ENCODE measurements at places on chromosomes 6 and 20.
A peak's percentile ranks its signal among the peaks of the same experiment; 100 is the strongest.

DNA sequence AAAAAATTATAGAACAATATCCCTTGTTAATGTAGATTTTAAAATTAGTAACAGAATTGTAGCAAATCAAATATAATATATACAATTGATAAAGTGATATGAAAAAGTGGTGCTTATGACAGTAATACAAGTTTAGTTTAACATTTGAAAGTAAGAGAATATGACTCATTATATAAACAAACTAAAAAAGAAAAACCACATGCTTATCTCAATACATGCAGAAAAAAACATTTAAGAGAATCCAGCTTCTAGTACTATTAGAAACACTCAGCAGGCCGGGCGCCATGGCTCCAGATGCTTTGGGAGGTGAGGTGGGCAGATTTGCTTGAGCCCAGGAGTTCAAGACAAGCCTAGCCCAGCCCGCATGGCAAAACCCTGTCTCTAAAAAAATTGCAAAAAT, 60.7 kb upstream of the LAMA2 start:
- DNase-seq: no peak

GRCh38 chr6:164928728-164929407, 380.5 kb downstream of the C6orf118 start:
- no peak for DNase-seq

DNA sequence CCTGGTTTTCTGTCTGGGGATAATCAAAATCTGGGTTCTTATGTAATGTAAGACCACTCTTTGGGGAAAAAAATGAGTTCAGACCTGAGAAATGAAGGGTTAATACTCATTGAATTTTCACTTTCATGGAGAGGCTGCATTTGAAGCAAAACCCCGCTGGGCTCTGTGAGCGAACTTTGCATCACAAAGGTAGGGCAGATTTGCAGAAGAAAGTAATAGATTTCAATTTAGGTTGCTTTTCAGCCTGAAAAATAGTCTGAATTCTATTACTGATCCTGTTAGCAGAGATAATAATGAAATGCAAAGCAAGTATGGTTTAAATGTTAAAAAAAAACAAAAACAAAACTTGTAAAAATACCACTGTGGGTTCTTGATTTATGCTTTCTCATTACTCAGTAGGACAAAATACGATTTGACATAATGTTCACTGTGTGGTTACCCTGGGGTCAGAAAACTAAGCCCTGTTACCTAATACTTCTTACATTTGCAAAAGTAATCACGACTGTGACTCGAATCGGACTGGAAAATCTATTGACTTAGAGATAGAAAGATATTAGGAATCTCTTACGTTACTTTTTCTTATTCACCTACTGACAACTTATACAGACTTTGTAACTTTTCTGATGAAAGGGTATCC, 72.2 kb downstream of the UST start:
- DNase-seq: no peak

- no peak for DNase-seq
Observed at GRCh38 chr20:46111028-46111835, 6.9 kb upstream of the CD40 start.

- DNase-seq: no peak
Observed at GRCh38 chr6:40978687-40979289, 60.2 kb downstream of the UNC5CL start.

GRCh38 chr6:147077251-147077650, 127.0 kb upstream of the STXBP5 start:
- DNase-seq: no peak

DNA sequence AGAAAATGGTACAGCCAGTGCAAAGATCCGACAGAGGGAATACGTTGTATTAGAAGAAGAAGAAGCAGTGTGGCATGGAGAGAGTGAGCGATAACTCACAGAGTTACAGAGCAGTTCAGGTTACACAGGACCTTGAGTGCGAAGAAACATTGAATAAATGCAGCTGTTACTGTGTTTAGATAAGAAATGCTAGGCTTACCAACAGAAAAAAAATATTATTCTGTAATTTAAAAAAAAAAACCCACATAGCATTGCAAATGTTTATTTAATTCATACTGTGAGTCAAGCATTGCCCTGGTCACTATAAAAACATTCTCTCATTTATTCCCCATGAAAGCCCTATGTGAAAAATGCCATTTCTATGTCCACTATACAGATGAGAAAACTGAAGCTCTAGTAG, 373.4 kb upstream of the EPHA7 start:
- DNase-seq: no peak

DNA sequence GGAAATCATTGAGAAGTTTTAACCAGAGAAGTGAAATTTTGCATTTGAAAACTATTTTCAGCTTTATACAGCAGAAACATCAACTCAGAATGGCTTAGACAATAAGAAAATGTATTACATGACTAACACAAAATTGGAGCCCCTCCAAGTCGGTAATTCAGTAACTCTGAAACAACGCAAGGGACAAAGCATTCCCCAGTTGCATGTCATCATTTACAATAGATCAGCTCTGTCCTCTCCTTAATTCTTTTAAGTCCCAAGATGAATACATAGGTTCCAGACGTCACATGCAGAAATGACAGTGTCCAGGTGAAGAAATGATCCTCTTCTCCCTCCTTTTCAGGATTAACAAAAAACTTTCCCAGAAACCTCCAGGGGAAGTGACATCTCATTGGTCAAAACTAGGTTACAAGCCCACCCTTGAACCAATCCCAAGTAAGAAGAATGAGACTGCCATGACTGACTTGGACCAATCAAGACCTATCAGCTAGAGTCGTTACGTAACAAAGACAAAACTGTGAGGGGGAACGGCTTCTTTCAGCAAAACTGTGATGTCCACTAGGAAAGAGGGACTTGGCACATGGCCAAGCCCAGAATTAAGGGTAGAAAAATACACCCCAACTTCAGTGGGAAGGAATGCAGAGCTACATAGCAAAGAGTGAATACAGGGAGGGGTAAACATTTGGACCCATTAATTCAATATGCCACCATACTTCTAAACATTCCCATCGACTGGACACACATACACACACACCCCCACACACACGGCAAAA, 149.8 kb upstream of the PRND start:
- no peak for DNase-seq

DNA sequence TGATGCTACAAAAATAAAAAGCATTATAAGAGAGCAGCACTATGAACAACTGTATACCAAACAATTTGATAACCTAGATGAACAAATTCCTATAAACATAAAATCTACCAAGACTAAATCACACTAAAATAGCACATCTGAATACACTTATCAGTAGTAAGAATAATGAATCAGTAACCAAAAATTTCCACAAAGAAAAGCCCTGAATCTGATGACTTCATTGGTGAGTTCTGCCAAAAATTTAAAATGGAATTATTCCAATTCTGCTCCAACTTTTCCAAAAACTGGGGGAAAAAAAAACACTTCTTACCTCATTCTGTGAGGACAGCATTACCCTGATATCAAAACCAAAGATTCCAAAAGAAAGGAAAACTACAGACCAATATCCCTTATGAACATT, 206.2 kb downstream of the WDR27 start:
- DNase-seq: no peak

- DNase-seq: peak; percentile 37
Observed at GRCh38 chr6:144149894-144150709, at the start of gene STX11. STX11 (plus strand) TSS chr6:144150517; CDS start chr6:144186628, 36,111 bp downstream.

DNA sequence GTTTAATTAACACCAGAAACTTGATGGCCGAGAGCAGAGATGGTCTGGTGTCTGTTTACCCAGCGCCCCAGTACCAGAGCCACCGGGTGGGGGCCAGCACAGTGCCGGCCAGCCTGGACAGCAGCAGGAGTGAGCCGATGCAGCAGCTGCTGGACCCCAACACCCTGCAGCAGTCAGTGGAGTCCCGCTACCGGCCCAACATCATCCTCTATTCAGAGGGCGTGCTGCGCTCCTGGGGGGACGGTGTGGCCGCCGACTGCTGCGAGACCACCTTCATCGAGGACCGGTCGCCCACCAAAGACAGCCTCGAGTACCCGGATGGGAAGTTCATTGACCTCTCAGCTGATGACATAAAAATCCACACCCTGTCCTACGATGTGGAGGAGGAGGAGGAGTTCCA, 73.7 kb downstream of the SYNDIG1 start:
- DNase-seq: no peak

- no peak for DNase-seq
Observed at GRCh38 chr6:127148511-127148910, 30.0 kb downstream of the RSPO3 start.

DNA sequence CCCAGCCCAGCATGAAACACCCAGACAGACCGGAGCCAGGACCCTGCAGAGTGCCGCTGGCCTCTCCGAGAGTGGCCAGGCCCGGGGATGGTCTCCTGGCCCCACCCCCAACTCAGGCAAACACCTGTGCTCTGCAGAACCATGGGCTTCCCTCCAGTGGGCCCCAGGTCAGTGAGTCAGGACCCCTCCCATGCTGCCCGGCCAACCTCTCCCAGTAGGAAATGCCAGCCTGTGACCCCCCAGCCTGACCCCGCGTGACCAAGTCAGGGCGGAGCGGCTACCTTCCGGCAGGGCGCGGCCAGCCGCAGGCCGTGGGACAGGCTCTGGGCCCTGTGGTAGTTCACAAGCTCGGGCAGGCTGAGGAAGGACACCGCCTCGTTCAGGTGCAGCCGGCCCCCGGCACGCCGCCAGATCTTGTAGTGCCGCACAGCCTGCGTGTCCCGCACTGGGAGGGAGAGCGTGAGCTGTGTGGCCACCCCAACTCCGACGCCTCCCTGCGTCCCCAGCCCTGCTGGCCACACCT, 3.2 kb downstream of the PTK6 start:
- DNase-seq: no peak

GRCh38 chr20:50172347-50173013, 18.1 kb upstream of the CEBPB start:
- DNase-seq: no peak

DNA sequence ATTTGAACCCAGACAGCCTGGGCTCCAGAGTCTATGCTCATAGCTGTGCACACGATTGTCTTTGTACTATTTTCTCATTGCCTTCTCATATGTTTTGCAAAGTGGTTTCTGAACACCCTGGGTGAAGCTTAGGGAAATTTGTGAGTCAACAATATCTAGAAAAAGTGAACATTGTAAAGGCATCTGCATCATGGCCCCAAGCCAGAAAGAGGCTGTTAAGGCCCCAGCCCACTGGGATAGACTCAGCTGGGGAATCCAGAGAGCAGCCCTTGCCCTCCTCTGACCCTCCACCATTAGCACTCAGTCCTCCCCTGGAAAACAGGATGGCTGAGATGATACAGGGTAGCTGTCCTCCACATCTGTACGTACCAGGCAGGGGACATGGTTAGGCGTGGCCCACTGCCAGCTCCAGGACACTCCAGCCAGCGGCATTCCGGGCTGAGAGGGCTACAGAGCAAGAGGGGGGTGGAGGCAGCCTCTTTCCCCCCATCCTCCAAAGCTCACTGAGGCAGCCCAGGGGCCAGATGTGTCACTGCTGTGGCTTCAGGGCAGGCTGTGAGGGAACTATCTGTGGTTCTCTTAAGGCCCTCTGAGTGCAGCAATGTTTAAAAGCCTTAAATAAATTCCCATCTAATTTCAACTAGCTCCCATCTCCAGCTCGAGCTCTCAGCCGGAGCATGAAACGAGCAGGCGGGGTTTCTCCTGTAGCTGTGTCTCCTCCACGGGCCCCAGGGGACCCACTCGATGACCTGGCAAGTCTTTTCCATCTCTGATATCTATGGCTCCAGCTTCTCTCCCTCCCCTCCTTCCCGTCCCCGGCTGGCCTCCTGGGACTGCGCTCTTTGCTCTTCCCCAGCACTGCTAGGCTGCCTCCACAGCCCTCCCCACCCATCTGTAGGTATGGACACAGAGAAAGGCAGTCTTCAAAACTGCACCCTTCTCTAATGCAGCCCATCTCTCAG, 209.4 kb upstream of the LRFN2 start:
- DNase-seq: no peak

- DNase-seq: no peak
Observed at GRCh38 chr6:75170691-75171560, 34.9 kb downstream of the COL12A1 start.

DNA sequence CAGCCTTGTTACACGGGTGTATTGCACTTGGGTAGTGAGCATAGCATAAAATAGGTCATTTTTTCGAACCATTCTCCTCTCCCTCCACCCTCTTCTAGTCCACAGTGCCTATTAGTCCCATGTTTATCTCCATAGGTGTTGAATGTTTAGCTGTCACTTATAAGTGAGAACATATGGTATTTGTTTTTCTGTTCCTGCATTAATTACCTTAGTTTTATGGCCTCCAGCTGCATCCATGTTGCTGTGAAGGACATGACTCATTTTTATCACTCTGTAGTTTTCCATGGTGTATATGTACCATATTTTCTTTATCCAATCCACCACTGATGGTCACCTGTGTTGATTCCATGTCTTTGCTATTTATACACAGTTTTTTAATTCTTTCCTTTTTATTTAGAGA, 889.5 kb downstream of the EYS start:
- DNase-seq: no peak

DNA sequence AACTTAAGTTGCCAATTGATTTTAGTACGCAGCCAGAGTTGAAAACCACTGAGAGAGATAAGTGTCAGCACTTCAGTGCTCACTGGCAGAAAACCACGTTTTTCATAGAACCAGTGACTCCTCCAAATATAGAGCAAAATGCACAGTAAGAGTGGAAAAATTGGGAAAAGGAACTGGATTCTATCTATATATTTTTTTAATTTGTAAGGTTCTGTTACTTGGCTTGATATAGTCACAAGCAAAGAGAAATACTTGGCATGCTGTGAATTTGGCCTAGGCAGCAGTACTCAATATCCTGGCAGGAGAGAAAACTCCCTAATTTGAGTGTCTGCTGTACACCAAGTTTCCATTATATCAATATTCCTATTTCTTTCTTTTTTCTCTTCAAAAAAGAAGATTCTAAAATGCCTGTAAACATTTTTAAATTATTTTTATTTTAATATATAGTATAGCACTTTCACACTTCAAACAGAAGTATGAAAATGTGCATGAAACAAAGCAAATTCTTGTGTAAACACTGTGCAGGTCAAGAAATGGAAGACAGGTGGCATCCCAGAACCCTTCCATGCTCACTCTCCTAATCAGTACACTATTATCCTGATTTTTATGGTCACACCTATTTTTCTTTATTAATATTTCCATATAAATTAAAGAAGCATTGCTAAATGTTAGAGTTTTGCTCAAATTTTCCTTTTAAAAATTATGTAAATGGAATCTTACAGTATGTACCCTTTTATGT, 561.8 kb upstream of the RNF217 start:
- DNase-seq: no peak

- no peak for DNase-seq
Observed at GRCh38 chr20:10385850-10386544, 48.0 kb downstream of the MKKS start.

DNA sequence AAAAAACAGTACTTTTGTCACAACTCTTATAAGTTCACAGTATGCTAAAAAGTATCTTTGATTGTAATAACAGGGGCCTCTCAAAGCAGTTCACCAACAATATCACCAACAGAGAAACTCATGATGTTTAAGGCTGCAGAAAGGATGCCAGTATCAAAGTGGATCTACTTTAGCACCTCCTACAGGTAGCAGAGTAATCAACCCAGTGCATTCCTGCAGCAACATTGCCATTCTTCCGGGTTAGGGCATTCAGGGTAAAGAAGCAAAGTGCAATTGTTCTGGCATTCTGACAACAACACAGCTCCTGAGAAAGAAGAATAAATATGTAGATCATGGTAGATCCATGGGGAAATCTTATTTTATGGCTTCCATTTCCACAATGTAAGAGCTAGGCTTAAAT, 7.6 kb upstream of the SLC17A4 start:
- DNase-seq: no peak
